Foreskin keratinocyte (primary cell): ENCODE measurements at places on chromosomes 3 and 15.

DNA sequence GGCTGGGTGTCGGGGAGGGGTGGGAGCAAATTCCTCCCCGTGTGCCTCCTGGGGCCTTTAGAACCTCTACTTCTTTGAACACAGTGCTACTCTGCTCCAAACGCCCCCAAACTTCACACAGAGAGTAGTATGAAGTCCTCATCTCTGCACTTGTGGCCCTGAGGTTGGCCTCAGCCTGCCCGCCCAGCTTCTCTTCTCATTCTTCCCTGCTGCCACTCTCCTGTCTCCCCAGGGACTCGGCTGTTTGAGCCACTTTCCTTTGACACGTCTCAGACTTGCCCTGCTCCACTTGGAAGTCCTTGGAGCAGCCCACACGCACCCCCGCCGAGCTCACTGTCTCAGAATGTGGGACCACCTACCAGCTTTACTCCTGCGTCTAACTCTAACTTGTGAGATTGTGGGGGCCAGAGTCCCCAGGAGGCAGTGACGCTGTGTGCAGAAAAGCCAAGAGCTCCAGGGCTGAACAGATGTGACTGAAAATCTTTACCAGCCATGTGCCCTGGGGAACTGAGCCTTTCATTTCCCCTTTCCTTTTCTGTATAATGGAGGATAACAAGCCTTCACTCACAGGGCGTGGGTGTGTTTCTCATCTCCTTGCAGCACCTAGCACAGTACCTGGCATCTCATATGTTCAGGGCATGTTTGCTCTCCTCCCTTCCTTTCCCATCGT, 233.6 kb upstream of the CTDSPL start:
- no peak for DNase-seq

DNA sequence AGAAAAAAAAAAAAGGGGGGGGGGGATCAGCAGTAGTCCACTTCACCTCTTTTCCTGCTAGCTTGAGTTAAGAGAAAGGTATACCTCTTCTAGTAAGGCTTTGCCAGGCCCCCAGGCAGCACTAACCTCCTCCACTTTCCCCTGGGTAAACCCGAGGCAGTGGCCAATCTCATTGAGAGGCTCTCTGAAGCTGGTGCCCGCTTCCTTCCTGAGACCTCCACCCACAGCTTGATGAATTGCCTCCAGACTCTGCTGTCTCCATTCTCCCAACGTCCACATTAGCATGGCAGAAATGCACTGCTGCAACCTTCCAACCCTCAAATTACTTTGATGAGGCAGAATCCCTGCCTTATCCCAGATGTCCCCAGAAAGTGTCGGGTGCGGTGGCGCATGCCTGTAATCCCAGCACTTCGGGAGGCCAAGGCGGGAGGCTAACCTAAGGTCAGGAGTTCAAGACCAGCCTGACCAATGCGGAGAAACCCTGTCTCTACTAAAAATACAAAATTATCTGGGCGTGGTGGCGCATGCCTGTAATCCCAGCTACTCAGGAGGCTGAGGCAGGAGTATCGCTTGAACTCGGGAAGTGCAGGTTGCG, 15.3 kb downstream of the RLBP1 start:
- DNase-seq, result no peak

DNA sequence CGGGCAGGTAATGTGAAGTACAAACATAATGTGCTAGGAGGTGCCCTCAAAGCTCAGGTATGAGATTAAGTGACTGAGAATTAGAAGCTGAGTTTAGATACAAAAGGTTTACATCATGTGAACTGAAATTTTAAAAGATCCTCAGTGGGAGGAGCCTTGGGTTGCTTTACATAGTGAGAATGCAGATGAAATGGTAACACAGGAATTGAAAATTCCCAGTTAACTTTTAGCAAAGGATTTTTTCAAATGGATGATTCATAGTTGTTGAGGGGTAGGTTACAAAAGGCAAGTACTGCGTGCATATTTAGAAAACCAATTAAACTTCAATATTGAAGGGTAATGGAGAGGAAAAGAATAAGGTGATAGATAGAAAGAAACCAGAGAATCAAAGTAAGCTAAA, 157.3 kb downstream of the PLCH1 start:
- DNase-seq, result no peak

DNA sequence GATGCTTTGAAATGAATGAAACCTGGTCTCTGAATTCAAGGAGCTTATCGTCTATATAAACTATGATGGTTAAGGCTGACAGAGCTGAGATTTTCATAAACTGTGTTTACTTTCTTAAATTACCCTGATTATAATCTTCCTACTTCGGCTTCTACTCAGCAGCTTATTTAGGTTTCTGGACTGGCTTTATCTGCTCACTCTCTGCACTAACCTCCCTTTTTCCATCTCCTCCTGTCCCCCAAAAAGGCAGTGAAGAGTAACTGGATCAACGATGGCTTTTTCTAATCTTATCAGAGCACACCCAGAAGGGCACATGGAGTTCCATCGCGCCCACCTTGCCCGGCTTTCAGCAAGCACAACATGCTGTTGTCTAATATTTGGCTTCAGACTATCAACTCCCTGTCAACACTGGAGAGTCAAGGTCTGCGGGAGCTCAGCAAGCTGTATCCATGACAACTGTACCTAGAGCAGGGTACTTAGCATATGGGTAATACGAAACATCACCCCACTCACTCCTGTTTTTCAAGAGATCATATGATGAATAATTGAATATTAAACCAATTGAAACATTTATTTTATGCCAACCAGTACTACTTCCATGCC, 417.3 kb downstream of the GABRB3 start:
- DNase-seq, result no peak

DNA sequence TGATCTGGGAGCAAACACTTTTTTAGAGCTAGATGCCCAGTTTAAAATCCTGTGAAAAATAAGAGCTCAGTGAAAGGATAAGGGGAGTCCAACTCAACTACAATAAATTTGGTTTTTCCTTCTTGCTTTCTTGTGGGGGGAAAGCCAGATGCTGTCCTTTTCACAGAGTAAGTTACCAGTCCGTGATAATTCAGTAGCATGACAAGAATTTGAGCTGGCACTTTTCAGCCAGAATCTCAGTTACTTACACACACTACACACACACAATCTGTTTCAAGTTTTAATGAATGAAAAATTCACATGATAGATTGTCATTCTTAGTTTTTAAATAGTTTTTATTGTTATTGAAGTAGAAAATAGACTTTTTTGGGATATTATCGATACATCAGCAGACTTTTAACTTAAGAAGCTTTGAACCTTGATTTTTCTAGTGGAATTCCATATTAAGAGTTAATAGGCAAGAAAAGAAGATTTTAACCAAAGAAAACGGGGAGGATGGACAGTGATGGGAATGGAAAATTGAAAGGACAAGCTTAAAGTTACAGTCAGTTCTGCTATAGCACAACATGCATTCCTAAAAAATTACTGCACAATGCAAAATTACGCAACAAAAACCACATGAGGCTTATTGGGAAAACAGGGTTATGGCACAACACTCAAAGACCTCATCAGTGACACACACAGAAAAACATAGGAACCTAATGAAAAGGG, 47.0 kb downstream of the PSMD6 start:
- peak; percentile 87 for DNase-seq

DNA sequence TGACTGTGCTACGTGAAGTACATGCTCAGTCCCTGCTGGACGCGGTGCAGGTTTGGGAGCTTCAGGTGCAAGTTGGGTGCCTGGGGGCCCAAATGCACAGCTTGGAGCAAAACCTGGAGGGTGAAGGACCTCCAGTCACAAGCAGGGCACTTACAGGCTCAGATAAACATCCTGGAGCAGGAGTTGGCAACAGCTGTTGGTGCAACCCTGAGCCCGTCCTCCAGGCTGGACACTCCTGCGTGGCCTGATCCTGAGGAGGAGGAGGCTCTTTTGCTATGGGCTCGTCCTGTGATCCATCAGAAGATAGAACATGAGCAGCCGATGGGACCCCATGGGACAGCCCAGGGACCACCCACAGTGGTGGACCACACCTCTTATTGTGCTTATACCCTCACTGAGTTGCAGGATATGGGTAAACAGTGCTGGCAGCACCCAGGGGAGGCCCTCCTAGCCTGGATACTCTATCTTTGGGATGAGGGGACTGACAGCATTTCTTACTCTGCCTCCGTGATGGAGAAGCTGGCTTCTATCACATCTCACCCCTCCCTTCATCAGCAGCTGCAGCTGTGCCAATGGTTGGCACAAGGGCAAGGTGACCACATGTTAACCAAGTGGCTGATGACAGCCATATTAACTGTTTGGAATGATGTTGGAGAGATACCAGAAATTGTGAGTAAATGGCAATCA, 301.6 kb downstream of the ZPLD1 start:
- DNase-seq, result no peak

GRCh38 chr3:11386465-11387113, 114.4 kb downstream of the ATG7 start:
- DNase-seq, result no peak

DNA sequence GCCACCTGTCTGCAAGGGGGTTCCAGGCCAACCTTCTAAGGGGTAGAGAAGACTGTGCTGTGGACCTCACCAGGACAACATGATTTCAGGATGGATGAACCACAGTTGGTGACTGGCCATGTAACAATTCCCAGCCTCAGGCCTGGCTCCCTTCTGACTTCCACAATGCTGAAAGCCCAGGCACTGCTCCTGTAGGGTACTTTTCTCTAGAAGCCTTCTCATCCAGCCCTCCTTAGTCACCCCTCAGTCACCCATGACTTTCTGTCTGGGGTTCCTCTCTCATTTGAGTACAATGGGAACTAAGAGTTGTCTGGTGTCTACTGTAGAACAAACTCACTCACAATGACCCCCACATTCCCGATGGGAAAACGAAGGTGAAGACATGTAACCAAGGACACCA, 8.6 kb downstream of the ALS2CL start:
- no peak for DNase-seq

- no peak for DNase-seq
These were observed 15.9 kb downstream of the CHL1 start for GRCh38 chr3:212432-212831.

DNA sequence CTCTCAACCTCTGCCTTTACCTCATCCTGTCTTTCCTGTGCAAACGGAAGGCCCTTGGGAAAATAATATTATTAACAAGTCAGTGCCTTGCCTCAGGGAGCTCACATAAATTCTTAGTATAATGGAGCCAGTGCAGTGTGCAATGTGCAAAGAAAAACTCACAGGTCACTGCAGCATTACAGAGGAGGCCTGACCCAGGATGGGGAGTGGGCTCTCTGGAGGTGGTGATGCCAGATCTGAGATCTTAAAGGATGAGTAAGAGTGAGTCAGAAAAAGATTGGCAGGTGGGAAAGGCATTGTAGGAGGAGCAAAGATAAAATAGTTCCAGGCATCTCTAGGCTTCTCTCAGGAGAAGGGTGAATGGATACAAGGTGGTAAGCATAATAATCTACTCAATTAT, 185.6 kb upstream of the ADAMTS9 start:
- no peak for DNase-seq

DNA sequence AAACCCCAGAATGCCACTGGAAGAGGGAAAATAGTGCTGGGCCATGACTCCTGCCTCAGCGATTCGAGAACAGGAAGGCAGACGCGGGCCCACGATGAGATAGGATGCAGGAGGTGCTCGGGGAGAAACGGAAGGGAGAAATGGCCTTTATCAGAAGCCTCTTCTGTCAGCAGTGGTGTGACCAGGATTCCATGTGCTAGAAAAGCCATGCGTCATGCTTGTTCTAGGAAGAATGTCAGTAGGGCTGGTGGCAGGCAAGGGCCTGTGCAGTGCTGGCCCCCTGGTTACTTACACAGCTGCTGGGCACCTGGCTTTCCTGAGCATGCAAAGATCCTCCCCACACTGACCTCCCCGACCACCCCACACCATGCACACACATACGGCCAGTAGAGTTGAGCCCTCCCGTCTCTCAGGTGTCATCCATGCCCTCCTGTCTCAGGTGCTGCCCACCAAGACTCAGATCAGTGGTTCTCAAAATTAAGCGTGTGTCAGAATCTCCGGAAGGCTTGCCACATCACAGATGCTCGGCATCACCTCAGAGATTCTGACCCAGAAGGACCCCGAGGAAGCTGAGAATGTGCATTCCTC, 106.7 kb downstream of the ADAMTS17 start:
- DNase-seq, result no peak

GRCh38 chr15:90318591-90318990, 33.5 kb upstream of the ZNF774 start:
- no peak for DNase-seq

DNA sequence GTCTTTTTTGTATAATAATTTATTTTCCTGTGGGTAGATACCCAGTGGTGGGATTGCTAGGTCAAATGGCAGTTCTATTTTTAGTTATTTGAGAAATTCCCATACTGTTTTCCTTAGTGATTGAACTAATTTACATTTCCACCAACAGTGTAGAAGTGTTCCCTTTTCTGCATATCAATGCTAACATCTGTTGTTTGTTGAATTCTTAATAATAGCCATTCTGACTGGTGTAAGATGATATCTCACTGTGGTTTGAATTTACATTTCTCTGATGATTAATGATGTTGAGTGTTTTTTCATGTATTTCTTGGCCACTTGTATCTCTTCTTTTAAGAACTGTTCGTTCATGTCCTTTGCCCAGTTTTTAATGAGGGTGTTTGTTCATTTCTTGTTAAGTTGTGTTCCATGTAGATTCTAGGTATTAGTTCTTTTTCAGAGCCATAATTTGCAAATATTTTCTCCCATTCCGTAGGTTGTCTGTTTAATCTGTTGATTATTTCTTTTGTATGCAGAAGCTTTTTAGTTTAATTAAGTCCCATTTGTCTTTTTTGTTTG, 713.3 kb upstream of the EPHA6 start:
- no peak for DNase-seq

DNA sequence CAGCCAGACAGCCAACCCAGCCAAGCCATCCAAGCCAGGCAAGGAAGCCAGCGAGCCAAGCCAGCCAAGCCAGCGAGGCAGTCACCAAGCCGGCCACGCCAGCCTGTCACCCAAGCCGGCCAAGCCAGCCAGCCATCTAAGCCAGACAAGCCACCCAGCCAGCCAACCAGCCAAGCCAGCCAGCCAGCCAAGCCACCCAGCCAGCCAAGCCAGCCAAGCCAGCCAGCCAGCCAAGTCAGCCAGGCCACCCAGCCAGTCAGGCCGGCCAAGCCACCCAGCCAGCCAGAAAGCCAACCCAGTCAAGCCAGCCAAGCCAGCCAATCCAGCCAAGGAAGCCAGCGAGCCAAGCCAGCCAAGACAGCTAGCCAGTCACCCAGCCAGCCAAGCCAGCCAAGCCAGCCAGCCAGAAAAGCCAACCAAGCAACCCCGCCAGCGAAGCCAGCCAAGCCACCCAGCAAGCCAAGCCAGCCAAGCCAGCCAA, 201.2 kb downstream of the GOLGA6L6 start:
- no peak for DNase-seq

DNA sequence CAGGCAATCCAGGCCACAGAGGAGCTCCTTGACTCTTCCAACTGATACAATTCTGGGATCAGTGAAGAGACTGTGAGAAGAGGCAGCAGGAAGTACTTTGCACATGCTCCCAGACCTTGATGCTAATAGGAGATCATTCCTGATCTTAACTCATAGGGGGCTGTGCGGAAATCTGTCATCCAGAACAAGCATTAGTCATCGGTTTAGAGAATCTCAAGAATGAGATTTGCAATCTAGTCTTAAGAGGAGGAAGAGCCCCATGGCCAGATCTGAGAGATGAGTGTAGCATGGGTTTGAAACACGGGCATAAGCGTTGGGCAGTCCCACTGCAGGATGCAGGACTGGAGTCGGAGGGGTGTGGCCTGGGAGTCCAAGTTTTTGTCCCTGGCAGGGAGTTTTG, 1081.1 kb downstream of the NAALADL2 start:
- no peak for DNase-seq

- no peak for DNase-seq
These were observed 151.0 kb upstream of the WNT5A start for GRCh38 chr3:55637906-55638638.
